Ovary (tissue), 10 donors: ENCODE measurements at places on chromosomes 16 and 17. TPM values are rescaled to one million over a fixed set of nuclear protein-coding genes. Genes with fewer than 3 reads are reported as not detected.

GRCh38 chr16:2799205-2799858, 1.1 kb downstream of the PRSS41 start:
- no peaks in the 10 kb centered on the region for H3K36me3 ChIP-seq
- H3K4me3 ChIP-seq = no peak overlapping the region
- no peaks in the 10 kb centered on the region for H3K27me3 ChIP-seq
- no peak overlapping the region for H3K27ac ChIP-seq
- DNase-seq = no peak

GRCh38 chr17:77946900-77947645, 11.4 kb upstream of the TNRC6C start:
- no peak overlapping the region for H3K27ac ChIP-seq
- H3K27me3 ChIP-seq = no peaks in the 10 kb centered on the region
- H3K4me1 ChIP-seq = no peaks in the 10 kb centered on the region

The PHOSPHO1 gene
- 0.23 TPM for total RNA-seq

- DNase-seq = no peak
- peak within 1 kb of the TSS; percentile 80 for H3K27ac ChIP-seq
- no peaks in the 10 kb centered on the region for H3K36me3 ChIP-seq
- no peaks in the 10 kb centered on the region for H3K27me3 ChIP-seq
Measured at GRCh38 chr16:57536306-57537193, at the start of gene CCDC102A. TSS of gene CCDC102A (minus strand) at chr16:57536571. CDS start at chr16:57529177, 7,394 bp downstream.
